ENCODE measurements at places on chromosomes 13 and 19.

GRCh38 chr19:49930483-49931011, 1.2 kb upstream of the NUP62 start:
- DNase-seq, result no peak

GRCh38 chr19:13195678-13196077, 45.5 kb downstream of the IER2 start:
- no peak for DNase-seq

DNA sequence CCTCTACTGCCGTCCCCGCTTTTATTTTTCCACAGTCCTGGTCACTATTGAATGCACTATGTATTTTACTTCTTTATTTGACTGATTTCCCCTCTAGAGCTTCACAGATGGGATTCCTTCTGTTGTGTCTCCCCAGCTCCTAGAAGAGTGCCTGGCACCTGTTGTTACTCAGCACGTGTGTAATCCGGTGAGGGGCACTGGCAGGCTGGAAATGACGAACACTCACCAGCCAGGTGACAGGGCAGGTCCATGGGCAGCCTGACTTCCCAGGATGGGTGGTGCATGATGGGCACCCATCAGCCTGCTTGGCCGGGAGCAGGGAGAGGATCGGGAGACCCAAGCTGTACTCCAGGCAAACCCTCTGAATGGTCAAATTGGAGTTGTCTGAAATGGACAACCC, 67.2 kb downstream of the CEBPG start:
- DNase-seq, result no peak

- no peak for DNase-seq
Measured at GRCh38 chr13:110425444-110425780, 118.3 kb downstream of the COL4A2 start.
